ENCODE measurements at places on chromosomes 5 and 9.

- DNase-seq = no peak
Observed at GRCh38 chr5:157761690-157762621, 18.4 kb downstream of the LSM11 start.

GRCh38 chr9:68780380-68780712 lies 75.3 kb downstream of the PIP5K1B start:
- no peak for DNase-seq

DNA sequence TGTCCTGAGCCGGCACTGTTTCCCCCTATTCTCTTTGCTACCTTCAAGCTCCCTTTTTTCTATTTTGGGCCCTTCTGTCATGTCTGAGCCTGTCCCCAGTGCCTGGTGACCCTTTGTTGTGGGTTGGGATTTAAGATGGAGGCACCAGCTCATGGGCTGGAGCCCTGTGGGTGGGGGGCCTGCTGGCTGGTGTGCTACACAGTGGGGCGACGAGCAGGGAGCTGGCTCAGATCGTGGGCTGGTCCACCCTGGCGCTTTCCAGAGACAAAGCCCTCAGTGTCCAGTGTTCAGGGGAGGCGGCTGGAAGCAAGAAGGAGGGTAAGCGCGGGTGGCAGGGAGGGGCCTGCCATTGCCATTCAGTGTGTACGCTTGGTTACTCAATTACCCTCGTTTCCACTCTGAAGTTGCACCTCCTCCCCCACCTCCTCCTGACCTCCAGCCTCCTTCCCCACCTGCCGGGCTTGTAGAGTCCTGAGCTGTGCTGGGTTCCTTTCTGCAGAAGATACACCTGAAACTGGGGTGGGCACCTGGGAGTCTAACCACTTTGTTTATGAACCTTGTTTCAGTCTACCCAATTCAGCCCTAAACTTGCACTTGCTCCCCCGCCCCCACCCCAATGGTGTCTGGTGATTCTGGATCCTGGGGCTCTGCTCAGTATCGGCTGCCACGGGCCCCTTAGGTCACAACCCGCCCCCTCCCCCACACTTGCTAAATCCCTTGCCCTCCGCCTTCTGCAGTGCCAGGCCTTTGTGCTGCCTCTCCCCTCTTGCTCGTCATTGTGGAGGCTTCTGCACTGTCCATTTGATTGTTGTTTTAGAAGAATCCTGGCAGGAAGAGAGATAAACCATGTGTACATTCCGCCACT lies 49.9 kb downstream of the MVB12B start:
- DNase-seq = no peak

DNA sequence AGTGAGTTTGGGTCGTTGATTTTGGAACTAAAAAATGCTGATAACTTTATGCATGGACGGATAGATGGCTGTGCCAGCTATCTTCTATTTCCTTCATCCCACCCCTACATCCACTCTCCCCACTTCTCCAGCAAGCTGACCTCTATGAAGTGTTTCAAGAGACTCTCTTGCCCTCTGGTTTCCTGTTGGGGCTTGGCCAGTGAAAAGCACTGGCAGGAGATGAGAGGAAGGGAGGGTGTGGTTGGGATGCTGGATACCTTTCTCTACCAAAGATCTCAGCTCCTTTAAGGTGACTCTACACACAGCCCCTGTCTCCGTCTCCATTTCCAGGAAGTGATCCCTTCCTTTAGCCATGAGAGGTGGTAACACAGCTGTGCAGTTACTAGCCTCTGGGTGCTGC lies 30.0 kb upstream of the JMY start:
- no peak for DNase-seq

GRCh38 chr5:96372726-96373380 lies 60.2 kb downstream of the PCSK1 start:
- no peak for DNase-seq

- no peak for DNase-seq
Observed at GRCh38 chr5:95332158-95332557, 47.3 kb upstream of the MCTP1 start.

DNA sequence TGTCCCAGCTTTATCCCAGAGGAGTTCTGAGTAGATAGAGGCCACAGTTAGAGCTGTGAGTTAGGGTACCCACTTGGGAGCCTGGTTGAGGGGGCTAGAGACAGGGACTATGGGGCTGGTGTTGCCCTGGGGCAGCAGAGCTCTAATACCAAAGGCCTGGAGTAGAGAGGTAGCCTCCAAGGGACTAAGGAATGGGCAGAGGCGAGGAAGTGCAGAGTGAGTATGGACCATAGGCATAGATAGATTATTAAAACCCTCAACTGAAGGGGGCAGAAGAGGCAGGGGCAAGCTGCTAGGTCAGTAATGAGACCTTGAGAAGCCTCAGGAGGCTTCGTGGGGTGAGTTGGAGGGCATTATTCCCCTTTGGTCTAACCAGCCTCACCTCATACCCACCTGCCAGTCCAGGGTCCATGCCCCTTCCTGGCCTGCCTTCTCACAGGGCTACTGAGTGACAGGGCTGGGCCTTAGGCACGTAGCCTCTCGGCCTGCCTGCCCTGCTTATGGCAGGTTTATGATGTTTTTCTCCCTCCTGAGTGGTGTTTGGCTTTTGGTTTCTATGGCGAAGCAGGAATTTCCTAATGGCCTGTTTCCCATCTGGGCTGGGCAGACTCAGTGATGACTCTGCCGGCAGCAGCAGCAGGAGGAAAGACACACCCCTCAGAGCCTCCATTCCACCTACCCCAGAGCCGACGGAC lies 8.0 kb downstream of the PDLIM4 start:
- DNase-seq = no peak

- no peak for DNase-seq
Observed at GRCh38 chr5:173645890-173646574, 29.6 kb upstream of the BOD1 start.

- DNase-seq = no peak
Observed at GRCh38 chr9:75823151-75823550, 67.3 kb upstream of the PCSK5 start.

- DNase-seq = no peak
Observed at GRCh38 chr5:156128026-156128425, 198.9 kb upstream of the SGCD start.

GRCh38 chr5:31758803-31759425 lies 120.0 kb downstream of the PDZD2 start:
- no peak for DNase-seq

DNA sequence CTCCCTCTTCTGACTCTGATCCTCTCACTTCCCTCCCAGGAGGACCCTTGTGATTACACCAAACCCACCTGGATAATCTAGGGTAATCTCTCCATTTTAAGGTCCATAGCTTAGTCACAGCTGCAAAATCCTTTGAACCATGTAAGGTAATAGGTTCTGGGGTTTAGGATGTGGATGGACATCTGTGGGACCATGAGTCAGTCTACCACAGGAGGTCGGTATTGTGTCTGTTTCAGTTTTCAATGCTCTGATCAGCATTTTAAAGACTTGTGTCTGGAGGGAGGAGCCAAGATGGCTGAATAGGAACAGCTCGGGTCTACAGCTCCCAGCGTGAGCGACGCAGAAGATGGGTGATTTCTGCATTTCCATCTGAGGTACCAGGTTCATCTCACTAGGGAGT lies 112.6 kb downstream of the CAVIN4 start:
- no peak for DNase-seq

DNA sequence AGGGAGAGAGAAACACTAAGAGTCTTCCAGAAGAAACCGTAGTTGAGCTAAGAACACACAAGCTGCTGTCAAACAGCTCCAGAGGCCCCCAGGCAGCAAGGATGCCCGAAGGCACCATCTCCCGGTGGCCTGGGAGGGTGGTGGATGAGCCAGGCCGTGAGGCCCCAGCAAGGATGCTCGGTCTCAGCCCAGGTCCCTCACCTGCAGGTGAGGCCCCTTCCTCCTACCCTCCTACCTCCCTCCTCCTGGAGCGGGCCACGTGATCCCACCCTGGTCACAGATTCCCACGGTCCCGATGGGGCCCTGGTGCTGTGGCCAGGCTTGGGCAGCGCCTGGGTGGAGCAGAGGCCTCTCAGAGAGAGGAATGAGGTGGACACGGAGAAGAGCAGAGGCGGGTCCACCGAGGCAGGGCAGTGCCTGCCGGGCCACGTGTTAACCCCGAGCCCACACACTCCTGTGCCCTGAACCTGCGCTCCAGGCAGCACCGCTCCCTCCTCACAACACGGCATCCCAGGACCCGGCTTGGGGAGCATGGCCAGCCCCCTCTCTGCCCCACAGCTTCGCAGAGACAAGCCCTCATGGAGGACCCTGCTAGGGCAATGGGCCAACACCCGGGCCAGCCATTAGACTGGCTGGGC lies 95.4 kb upstream of the SARDH start:
- no peak for DNase-seq

- no peak for DNase-seq
Observed at GRCh38 chr9:126986506-126986951, 71.9 kb downstream of the RALGPS1 start.

- no peak for DNase-seq
Observed at GRCh38 chr9:18658804-18659705, 185.1 kb downstream of the ADAMTSL1 start.

GRCh38 chr9:98709968-98710965 lies 1.5 kb upstream of the GABBR2 start:
- no peak for DNase-seq

DNA sequence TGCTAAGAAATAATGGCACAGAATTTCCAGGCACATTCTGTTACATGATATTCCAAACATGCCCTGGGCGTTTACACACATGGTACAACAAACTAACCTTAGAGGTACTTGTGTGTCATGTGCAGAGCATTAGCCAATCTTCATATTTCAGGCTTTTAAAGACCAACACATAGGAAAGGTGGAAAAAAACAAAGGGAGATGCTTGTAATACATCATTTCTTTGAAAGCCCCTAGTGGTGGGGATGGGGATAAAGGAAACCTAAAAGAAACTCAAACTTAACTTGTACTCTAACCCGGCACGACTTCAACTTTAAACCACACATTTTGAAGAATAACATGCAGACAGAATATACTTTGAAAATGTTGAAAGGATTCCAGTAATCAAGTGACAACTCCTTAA lies 133.6 kb downstream of the PTPRD start:
- DNase-seq = no peak

DNA sequence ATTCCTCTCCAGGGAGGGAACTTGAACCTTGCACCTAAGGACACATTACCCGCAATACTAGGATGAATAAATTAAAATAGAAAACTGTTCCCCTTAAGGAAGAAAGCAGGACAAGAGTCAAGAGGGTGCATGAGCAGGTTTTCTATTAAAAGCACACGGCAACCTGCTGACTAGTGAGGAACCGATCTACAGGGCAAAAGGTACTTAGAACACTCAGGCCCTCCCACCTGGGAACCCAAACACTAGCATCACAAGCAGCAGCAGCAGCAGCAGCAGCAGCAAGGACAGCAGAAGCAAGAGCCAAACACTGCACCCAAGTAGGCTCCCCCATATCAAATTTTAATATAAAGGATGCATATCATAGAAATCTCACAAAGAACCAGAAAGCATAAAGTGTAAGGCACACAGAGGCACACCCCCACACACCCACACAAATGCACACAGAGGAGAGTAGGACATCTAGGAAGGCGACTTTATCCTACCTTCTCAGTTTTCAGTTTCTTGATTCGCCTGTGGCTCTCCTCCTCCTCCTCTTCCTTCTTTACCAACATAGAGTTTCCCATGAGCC lies 2.8 kb downstream of the ZNF608 start:
- no peak for DNase-seq

DNA sequence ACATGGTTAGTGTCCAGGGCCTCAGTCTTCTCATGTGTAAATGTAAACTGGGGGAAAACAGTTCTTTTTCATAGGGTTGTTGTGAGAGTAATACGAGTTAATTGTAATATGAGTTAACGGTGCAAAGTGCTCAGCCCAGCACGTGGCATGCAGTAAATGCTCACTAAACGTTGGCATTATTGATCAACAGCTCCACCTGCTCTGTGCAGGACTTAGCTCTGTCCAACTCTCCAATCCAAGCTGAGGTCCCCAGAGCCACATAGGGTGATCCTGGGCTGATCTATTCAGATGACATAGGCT lies 28.3 kb downstream of the SPOCK1 start:
- no peak for DNase-seq

DNA sequence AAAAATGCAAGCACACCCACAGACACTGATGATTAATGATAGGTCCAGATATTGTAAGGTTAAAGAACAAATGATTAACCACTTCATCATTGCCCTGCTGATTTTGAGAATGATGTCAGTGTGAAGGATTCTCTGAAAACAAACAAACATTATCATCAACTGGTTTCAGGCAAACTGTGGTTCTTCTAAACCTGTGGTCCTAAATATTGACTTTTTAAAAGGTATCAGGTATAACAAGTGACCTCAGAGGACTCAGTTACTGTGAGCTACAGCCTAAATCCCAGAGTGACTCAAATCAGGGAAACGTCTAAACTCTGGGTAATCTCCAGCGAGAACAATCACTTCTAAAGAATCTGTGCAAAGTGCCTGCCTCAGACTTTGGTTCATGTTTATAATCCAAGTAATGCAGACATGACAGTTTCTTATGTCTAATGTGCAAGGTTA lies 172.3 kb upstream of the CDH6 start:
- DNase-seq = no peak

GRCh38 chr5:75275756-75276155 lies 39.1 kb upstream of the ANKRD31 start:
- no peak for DNase-seq

GRCh38 chr5:93929131-93929530 lies 187.7 kb upstream of the POU5F2 start:
- DNase-seq = no peak

DNA sequence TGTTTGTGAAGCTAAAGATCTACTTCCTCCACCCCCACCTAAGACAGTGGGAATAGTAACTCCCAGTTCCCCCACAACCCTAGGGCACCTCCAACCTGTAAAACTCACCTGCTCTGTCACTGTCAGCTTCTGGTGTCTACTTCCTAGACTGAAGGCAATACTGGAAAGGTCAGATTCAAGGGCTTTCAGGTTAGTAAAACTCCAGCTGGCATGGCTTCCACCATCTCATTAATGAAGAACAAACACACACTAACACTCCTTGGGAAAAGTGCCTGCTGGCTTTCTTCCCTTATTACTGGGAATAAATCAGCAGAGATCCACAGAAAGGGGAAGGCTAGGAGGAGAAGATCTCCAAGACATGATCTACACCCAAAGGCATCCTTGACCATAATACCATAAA lies 109.9 kb downstream of the TMEM174 start:
- no peak for DNase-seq

DNA sequence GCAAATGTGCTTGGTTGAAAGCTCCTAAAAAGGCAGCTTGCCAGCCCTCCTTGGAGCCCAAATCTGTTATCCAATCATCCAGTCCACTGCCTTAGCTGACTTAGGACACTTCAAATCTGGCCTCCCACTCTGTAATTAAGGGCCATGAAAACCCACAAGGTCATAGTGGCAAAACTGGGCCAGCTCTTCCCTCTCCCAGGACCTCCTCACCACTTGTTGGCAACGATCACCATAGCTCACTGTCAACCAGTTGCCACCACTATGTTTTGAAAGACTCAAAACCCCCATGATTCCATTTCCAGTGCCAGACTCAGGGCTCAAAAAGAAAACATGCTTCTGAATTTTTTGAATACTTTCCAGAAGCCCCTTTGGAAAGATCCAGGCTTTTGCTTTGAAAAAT lies 107.5 kb downstream of the NREP start:
- DNase-seq = no peak

DNA sequence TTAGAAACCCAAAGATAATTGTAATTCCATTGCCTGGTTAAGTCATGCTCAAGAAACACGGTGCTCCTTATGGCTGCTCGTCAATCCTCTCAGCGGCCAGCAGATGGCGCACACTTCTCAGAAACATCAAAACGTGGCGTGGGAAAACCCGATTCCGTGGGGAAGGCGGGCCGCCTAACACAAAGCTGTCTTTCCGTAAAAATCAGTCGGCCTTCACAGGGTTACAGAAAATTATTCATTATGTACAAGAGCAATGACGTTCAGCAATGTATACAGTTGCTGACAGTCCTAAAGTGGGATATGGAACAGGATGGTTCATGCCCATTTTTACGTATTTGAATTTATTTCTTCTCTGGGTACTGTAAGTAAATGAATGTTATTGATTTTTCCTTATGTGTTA lies 83.5 kb downstream of the PDE4D start:
- peak; percentile 40 for DNase-seq

Data from activated CD4-positive, alpha-beta T cell treated with anti-CD3 and anti-CD28 coated beads for 1 hour (primary cell).